ENCODE measurements at places on chromosomes 3 and 15. TPM values are rescaled to one million over a fixed set of nuclear protein-coding genes. Genes with fewer than 3 reads are reported as not detected.

DNA sequence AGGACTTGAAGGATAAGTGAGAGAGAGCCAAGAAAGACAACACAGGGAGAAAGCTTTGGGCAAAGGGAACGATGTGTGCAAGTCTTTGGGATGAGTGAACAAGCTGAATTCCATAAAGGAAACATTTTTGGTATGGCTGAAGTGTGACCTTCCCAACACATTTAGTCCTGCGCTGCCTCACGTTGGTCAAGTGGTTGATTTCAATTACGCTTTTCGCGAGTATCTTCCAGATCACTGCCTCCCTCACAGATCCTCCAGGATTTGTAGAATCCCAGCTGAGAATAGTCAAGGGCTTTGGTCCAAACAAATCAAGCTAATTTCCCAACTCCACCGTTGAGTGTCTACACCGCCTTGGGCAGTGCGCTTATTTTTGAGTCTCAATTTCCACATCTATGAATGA, 338.4 kb upstream of the ADAMTS9 start:
- DNase-seq = no peak

GRCh38 chr15:66675446-66675845, 26.6 kb upstream of the SMAD6 start:
- DNase-seq = no peak

Gene TTBK2
- total RNA-seq = 19.3 TPM

DNA sequence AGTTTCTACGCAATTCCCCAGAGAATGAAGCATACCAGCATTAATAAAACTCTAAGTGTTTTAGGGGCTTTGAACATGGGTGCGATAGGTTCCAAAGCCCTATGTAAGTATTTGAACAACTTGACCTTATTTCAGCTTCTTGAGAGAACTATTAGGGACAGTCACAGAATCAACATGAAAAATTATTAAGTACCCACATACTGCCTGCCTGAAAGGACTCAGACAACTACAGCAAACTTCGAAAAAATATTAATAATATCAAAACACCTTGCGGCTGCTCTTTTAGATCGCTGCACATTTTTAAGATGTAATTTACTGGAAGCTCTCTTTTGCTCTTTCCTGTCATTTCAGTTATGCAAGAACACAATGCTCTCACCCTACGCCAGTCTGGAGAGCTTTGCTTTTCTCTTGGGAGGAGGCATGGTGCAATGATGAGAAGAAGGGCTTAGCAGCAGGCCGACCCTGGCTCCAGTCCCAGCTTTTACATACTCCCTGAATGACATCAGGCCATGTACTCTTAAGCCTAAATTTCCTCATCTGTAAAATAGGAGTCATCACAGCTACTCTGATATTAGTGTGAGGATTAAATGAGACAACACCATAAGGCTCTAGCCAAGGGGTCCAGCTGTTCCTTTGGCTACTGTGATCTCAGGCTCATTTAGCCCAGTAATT, 640.7 kb downstream of the FHIT start:
- no peak for DNase-seq

DNA sequence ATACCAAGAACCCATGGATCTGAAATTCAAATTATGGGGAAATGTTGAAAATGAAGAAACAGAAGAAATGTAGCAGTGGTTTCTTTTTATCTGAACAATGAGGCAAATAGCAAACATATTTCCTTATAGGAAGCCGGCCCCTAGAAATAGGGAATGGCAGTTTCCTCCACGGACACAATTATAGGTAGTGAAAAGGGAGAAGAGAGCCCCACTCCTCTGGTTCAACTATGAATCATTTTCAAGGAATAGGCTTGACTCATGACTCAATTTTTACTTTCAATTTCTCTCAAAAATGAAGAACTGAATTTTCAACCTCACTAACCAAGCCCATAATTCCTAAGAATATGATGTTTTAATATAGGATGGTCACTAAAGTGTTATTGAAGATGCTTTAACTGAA, 243.1 kb downstream of the MECOM start:
- no peak for DNase-seq

DNA sequence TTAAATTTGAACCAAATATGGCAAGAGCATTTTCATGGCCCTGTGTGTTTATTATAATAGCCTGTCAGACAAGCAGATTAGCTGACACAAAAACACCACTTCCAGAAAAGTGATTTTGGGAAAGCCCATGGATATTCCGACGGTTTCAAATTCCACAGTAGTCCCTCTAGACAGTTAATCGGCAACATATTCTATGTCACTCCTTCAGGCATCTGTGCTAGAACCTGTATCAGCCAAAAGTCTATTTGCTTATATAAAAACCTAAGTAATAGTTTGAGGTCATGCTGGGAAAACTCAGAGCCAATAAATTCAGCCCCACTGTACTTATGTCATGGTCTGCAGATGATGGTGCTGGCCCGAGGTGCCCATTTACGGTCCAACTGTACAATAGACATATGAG, 110.2 kb upstream of the ARHGEF26 start:
- no peak for DNase-seq

Gene ZNF662
- 2.5 TPM for total RNA-seq

Gene ALDH1L1
- total RNA-seq = not detected

DNA sequence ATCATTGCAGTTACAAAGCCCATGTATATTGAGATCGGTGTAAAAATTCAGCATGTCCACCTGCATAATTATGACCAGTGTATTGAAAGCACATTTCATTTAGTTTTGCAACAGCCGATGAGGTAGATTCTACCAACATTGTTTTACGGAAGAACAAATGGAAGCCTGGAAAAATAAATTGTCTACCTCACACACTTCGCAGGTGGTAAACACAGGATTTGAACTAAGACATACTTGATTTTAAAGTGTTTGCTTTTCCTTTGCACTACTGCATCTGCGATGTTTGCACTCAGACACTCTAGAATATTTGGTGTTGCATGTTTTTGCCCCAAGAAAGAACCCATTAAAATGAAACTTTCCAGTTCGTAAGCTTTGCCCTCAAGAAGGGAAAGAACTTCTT, 148.4 kb downstream of the PGPEP1L start:
- DNase-seq = no peak

Gene EFCAB12
- total RNA-seq = 3.1 TPM

Gene GOLGA8O
- total RNA-seq = 1.8 TPM

DNA sequence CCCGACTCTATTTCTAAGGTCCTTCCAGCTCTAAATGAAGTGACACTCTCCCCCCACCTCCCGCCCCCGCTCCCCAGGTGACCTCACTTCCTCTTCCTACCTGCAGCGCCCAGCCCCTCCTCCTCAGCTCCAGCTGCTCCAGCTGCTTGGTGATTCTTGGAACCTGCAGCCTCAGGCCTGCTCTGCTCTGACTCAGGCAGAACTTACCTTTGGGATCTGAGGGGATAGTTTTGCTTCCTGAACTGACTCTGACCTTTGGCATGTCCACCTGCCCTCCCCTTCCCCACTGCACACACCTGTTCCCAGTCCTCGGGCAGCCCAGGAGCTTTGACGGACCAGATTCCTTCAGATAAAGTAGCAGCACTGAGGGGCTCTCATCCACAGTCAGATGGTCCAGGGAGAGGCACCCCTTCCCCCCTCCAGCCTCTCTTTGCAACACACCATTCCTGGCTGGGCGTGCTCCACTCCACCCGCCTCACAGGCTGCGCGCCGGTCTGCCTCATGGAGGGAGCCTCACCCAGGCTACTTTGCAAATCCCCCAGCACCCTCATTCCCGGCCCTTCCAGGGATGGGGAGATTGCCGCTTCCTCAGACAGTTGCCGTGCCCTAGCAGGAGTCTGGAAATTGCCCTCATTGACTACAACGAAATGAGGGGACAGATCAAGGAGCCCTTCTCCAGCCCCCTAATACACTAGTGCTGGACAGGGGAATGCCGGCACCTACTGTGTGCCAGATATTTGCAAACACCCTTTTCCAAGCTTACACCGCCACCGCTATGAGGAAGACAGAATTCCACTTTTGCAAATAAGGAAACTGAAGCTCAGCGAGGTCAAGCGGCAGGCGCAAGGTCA, 692 bp upstream of the C15orf39 start:
- DNase-seq = peak; percentile 48

DNA sequence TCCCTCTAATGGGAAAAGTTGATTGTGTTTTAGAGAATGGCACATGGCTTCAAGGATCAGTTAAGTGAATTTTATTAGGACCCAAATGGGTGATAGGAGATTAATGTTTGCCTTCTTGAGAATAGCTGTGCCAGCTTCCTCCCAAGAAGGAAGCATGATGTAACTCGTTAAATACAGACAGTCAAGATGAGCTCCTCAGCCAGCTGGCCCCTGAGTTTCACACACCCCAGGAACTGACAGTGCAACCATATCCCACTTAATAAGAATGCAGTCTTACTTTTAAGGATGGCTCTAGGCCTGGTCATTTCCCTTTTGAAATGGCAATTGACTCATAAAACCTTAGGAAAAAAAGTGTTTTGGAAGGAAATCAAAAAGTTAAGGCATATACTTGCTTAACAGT, 472.8 kb upstream of the KCNMB2 start:
- DNase-seq = no peak

GRCh38 chr3:146590521-146590920, 14.6 kb downstream of the PLSCR5 start:
- DNase-seq = no peak

DNA sequence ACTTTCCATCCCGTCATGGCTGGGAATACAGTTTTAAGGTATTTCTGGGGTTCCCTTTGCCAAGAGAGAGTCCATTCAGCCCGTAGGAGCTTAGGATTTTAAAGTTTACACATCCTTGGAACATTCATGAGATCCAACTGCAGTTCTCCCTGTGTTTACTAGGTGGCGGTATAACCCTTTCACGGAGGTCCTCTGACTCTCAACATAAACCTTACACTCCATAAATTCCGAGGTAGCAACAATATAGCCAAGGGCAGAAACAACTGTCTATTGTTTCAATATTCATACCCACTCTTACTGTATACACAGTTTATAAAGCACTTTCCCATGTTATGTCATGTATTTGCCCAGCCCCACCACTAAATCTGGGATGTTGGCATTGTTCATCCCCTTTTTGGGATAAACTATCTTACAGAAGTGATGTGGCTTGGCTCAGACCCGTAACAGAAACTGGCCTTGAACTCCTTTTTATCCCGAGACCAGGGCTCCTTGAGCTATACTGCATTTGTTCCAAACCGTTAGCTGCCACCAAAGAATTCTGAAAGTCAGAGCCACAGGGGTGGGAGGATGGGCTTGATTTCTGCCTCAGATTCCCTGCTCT, 69.2 kb upstream of the COL6A5 start:
- peak; percentile 38 for DNase-seq

Gene SGO1
- 0.71 TPM for total RNA-seq

Gene C3orf52
- 0.19 TPM for total RNA-seq
